ENCODE measurements at places on chromosomes 13 and 19.

DNA sequence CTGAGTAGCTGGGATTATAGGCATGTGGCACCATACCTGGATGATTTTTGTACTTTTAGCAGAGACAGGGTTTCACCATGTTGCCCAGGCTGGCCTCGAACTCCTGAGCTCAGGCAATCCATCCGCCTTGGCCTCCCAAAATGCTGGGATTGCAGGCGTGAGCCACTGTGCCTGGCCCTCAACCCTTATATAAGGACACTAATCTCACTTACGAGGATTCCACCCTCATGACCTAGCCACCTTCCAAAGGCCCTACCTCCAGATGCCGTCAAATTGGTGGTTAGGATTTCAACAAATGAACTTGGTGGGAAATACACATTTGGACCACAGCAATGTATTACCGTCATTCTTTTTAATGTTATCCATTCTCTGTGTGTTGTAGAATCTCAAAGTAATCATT is 61.0 kb downstream of the ING1 start:
- no peak for DNase-seq

- peak; percentile 65 for DNase-seq
These were observed at the start of gene ZBTB7A for GRCh38 chr19:4066682-4067395. TSS of gene ZBTB7A (minus strand) at chr19:4066899. CDS start at chr19:4055232, 11,667 bp downstream.

- DNase-seq: no peak
These were observed 133.7 kb downstream of the MTUS2 start for GRCh38 chr13:28953714-28954418.

GRCh38 chr13:23766939-23767338 is 122.3 kb downstream of the MIPEP start:
- no peak for DNase-seq

DNA sequence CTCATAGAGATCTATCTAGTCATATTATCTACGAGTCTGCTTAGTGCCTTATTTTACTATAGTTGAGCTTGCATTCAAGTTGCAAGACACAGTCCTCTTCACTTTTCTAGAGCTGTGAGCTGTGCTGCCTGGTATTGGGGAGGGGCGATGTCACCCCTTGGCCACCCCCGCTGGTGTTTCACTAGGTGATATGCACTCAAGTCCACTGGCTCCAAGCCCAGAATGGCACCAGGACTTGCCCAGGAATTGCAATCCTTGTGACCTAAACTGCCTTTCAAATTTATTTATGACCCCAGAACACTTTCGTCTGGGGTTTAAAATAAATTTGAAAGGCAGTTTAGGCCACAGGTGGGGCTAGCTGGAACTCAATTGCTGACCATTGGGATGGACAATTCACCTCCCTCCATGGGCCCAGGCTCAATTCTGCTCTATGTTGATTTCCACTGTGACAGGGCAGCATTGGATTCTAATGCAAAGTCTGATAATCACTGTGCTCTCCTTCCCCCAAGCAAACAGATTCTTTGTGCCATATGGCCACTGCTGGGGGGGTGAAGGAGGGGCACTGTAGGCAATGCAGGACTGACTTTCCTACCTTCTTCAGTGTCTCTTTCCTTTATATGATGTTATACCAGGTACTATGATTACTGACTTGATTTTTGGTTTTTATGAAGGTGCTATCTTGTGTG is 1244.2 kb upstream of the MIR17HG start:
- DNase-seq: no peak

GRCh38 chr13:46655377-46656180 is 102.6 kb downstream of the LRCH1 start:
- DNase-seq: peak; percentile 61

GRCh38 chr19:50906217-50906616 is 5.0 kb downstream of the KLK4 start:
- DNase-seq: peak; percentile 21

DNA sequence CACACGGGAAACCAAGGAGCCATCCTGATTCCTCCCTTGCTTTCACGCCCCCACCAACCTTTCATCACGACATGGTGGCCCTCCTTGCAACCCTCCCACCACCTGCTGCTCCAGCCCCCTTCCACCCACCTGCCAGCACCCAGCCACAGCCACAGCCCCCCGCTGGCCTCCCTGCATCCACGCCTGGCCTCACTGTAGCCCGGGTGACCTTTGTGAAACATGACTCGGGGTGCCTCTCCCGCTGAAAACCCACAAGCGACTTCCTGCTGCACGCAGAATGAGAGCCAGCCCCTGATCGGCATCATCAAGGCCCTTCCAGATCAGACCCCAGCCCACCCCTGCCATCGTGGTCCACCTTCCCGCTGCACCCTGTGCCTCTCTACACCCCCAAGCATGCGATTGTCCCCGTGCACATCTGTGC is 14.9 kb downstream of the POP4 start:
- no peak for DNase-seq

DNA sequence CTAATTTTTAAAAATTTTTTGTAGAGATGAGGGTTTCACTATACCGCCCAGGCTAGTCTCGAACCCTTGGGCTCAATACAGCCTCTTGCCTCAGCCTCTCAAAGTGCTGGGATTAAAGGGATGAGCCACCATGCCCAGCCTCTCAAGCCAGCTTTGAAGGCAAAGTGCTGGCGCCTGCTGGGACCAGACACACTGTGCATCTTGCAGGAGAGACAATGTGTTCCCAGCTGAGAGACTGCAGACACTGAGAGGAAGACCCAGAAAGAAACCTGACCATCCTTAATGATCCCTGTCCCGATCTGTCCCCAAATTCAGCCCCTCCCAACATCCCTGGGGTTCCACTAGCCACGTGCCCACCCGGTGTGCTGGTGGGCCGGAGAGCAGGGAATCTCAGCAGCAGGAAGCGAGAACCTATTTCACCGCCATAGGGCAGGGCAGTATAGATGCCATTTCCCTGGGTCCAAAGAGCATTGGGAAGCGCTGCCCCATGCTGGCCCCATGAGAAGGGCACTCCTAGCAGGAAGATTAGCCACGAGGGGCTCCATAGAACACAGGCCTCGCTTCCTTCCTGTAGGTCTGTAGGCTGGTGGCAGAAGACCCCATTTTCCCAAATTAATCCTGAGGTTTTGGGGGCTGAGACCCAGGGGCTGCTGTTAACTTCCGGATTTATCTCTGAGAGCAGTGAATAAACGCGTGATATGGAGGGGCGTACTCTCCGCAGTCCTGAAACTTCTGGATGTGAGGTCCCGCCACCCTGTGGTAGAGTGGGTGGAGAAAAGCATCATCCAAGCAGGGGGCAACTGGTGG is 968 bp downstream of the RAVER1 start:
- no peak for DNase-seq

DNA sequence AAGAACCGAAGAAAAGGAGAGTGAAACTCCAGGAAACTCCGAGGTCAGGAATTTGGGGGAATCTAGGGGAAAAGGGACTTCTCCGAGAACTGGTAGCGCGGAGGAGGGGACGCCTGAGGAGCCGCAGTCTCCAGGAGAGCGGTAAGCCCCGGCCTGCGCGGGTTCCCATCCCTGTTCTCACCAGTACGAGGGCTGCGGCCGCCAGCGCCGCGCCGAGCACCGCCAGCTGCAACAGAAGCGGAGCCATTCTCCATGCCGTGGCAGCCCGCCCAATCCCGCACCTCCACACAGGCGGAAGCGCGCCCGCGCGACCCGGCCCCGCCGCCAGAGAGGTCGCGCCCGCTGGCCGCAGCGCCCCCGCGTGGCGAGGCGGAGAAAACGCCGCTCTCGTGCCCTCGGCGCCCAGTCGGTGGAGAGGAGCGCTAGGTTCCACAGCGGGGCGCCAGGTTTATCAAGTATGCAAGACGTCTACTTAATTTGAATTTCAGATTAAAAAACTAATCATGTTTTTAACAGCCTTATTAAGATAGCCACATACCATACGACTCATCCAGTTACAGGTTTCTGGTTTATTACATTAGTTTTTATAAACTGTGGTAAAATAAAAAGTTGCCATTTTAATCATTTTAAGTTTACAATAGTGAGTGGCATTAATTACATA is at the start of gene ALG5:
ALG5 (minus strand) TSS at position 287 of the 661 bp plus-strand sequence; CDS start at position 247, 40 bp downstream.
- peak; percentile 92 for DNase-seq

DNA sequence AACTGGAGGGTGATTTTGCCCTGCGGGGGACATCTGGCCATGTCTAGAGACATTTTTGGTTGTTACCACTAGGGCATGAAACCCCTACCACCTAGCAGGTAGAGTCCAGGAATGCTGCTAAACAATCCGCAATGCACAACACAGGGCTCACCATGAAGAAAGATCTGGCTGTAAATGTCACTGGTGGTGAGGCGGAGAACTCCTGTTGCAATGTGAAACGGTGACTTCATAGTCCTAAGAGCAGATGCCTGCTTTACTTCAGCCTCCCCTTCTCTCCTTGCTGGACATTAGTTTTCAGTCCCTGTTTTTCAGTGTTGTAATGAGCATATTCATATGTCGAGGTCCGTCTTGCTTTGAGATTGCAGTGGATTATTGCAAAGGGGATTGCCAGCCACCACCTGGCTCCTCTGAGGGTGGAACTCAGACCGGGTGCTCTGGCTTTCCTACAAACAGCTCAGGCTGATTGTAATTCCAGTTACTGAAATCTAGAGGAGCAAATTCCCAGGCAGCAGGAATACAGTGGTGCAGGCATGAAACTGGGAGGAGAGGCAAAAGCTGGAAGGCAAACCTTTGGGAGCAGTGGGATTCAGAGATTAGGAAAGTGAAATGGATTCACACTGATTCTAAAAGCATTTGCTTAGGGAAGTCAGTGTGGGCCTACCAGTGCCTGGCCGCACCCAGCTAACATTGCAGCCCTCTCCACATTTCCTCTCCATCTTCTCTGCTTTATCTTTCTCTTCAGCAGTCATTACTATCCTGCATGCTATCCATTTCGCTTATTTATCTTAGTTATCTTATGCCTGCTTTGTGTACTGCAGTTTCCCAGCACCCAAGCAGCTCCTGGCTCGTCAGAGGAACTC is 76.1 kb upstream of the PCDH8 start:
- no peak for DNase-seq

DNA sequence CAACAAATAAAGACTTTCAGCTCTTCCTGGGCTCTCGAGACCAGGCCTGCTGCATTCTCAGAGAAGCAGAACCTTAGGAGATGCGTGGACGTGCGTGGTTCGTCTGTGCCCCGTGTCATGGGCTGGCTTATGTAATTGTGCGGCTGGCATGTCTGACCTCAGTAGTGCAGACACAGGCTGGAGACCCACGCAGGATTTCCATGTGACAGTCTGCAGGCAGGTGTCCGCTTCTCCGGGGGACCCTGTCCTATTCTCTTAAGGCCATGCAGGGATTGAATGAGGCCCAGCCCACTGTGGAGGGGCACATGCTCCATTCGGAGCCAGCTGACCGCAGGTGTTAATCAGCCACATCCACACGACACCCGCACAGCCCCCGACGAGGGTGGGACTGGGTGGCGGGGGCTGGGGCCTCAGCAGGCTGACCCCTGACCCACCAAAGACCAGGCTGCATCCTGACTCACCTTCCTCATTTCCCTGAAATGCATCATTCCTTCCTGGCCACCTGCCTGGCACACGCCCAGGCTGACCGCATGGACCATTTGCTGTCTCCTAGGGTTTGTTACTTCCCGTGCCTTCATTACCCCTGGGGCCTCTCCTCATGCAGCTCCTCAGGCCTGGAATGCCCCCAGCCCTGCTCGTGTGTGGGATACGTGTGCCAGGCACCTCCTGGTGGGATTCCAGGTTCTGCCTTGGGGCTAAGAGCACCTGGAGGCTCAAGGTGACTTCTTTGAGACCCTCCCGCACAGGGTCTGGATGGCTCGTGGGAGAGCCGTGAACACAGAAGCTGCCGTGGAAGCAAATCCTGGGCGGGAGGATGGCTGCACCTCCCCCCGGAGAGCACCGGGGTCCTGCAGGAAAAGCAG is 10.7 kb upstream of the MCF2L start:
- DNase-seq: peak; percentile 18

DNA sequence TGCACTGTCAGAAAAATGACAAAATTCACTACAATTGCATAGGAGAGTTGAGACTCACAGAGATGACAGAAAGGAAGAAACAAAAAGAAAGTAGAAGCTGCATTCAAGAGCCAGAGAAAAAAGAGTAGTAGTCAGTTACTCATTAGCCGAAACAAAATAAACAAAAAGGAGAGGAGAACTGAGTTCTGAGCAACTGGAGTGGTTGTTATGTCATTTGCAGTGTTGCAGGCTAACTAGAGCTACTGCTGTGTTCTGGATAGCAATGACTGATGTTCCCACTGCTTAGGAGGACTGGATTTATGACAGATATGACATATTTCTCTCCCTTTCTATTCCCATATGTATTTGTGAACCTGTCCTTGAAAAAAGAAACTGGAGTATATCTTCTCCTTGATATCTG is 482.6 kb downstream of the RFC3 start:
- DNase-seq: peak; percentile 3

DNA sequence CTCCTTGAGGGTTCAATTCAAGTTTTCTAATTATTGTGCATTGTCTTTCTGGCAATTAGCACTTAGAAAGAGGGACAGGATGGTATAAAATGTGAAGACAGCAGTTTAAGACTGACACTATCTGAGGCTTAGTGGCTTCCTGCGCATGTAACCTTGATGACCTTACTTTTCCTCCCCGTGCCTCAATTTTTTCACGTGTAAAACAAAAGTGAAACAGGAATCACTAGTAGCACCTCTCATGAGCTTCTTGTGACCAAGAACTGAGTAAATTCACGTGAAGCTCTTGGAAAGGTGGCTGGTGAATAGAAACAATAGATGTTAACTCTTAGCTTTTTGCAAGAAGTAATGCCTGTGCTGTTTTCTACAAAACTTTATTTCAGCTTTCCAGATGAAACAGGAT is 233.9 kb downstream of the LMO7 start:
- DNase-seq: no peak

DNA sequence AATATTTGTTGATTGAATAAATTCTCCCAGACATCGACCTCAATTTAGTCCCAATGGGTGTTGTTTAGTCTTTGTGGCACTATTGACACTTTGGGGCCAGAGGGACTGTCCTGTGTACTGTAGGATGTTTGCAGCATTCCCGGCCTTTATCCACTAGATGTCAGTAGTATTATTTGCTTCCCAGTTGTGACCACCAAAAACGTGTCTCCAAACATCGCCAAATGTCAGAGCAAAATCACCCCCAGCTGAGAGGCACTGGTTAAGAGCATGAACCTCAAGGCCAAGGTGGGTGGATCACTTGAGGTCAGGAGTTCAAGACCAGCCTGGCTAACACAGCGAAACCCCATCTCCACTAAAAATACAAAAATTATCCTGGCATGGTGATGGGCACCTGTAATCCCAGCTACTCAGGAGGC is 15.4 kb downstream of the NLRP12 start:
- DNase-seq: peak; percentile 70

DNA sequence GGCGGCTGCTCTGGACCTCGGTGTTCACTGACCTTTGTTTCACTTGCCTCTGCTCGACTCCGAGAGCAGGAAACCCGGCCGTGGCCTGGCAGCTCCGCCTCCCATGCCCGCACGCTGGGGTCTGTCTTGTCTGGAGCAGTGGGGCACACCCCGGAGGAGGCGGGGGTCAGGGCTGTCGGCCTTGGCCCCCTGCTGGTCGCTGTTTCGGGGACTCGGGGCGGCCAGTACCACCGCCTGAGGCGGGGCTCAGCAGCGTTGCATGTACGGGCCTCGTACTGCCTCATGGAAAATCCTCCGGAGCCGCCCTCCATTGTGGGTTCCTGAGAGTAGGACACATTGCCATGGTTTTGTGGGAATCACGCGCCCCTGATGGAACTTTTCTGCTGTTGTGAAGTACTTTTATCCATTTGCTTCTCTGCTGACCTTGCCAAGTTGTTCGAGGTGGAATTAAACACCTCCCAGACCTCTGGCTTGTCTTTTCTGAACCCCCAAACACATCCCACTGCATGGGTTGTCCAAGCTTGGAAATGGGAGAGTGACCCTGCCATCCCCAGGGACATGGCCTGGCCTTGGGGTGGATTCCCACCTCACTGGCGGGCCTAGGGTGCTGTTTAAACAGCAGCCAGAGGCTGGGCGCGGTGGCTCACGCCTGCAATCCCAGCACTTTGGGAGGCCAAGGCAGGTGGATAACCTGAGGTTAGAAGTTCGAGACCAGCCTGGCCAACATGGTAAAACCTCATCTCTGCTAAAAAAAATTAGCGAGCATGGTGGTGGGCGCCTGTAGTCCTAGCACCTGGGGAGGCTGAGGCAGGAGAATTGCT is 5.5 kb upstream of the NDUFS7 start:
- no peak for DNase-seq

All from cardiac fibroblast (primary cell).